COLO829 (cell line): ENCODE measurements at places on chromosomes 2 and 18.

GRCh38 chr2:118530976-118531375, 316.5 kb downstream of the EN1 start:
- DNase-seq = no peak

DNA sequence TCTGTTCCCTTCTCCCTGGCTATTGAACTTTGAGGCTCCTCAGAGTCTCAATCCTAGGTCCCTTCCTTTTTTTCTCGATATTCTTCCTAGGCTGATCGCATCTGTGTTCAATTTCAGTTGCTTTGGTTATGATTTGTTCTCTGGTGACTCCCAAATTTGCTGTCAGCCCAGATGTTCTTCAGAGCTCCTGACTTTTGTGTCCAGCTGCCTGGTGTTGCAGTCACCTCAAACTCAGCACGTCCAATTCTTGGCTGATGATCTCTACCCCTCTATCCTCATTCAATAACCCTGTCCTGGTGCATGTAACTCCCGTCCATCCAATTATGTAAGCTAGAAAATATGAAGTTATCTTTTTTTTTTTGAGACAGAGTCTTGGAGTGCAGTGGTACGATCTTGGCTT, 31.4 kb downstream of the DIS3L2 start:
- DNase-seq = no peak

GRCh38 chr2:217559084-217559483, 443.7 kb downstream of the TNS1 start:
- peak; percentile 94 for DNase-seq

DNA sequence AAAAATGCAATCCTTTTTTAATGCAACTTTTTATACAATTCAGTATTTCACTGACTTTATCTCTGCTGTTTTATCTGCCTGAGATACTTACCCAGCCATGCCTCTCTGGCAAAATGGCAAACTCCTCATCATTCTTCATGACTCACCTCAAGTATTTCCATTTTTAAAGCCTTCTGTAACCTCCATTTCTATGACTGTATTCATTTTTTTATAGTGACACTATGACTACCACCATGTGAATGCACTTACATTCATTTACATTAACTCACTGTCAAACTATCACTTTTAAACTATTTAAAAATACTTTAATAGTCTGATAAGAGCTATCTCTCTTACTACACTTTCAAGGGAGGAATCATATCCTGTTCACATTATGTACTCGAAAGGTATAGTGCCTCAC, 99.4 kb upstream of the SCN7A start:
- DNase-seq = peak; percentile 50

DNA sequence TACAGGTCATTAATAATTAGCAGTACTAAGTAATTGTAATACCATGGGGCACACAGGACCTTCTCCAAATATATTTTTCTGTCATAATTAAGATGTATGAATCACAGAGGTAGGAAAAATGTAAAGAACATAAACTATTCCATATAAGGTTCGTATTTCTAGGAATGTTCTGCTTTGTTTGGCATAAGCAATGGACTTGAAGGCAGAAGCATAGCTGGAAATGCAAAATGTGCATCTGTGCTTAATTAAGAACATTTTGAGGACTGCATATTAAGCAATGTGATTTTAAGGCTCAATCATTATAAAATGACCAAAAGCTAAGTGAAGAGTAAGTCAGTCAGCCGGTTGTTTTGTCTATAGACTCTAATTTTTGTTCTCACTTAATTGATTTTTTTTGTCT, 123.2 kb downstream of the RBM43 start:
- no peak for DNase-seq

GRCh38 chr2:163709270-163709669, 26.5 kb downstream of the FIGN start:
- no peak for DNase-seq

- no peak for DNase-seq
These were observed 235.4 kb downstream of the TXNL1 start for GRCh38 chr18:56402872-56403516.

DNA sequence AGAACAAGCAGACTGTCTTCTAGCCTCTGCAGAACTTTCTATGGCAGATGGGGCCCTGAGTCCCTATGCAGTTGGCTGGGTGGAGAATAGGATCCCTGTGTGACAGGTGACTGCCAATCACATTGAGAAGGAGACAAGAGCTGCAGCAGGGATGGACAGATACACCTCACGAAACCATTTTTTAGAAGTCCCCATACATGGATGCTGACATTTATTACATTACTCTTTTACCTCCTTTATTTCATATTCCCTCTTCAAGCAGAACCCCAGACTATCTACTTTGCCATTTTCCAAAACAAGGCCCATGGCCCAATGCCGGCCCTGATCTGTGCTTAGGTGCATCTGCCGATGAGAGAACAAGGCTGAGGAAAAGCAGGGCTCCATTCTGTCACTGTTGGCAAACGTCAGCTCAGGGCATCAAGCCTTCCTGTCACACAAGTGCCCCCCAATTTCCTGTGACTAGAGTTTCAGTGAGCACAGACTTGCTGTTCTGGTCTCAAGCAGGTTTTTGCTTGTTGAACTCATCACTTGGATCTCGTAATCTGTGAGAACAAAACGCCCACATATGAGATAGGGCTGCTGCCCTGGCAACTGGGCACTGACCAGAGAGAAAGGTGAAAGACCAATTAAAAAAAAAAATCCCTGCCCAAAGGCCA, 35.8 kb downstream of the LOXHD1 start:
- no peak for DNase-seq

GRCh38 chr2:26840937-26841610, 6.9 kb upstream of the DPYSL5 start:
- DNase-seq = no peak

DNA sequence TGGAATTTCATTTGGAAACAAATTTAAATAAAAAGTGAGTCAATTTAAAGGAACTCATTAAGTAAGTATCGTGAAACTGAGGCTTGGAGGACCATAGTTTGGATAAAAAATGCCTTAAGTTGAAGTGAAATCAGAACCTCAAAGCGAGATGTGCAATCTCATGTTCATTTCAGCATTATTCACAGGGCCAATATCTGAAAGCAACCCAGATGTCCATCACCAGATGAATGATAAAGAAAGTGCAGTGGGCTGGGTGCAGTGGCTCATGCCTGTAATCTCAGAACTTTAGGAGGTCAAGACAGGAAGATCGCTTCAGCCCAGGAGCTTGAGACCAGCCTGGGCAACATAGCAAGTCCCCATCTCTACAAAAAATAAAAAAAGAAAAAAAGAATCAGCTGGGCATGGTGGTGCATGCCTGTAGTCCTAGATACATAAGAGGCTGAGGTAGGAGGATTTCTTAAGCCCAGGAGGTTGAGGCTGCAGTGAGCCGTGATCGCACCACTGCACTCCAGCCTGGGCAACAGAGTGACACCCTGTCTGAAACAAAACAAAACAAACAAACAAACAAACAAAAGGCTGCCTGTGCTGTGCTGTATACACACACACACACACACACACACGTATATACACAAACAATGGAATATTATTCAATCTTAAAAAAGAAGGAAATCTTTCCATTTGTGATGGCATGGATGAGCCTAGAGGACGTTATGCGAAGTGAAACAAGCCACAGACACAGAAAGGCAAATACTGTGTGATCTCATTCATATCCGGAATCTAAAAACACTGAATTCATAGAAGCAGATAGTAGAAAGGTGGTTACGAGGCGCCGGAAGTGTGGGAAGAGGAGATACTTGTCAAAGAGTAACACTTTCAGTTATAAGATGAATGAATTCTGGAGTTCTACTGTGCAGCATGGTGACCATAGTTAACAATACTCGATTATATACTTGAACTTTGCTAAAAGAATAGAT, 14.5 kb downstream of the SH3RF3 start:
- DNase-seq = no peak

DNA sequence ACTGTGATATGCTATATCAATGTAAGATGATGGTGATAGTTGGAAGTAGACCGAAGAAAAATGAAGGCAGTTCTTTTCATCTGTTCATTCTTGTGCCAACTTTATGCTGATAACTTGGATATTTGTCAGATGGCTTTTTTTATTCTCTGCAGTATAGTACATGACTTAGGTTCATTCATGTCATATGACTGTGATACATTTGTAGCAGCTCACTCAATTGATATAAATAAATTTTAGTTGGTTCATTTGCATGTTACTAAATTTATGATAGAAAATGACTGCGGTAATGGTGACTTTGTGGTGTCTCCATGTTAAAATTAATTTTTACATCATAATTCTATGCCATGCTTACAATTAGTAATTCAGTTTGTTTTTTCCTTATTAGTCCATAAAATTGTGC, 7.1 kb downstream of the UBXN2A start:
- no peak for DNase-seq

DNA sequence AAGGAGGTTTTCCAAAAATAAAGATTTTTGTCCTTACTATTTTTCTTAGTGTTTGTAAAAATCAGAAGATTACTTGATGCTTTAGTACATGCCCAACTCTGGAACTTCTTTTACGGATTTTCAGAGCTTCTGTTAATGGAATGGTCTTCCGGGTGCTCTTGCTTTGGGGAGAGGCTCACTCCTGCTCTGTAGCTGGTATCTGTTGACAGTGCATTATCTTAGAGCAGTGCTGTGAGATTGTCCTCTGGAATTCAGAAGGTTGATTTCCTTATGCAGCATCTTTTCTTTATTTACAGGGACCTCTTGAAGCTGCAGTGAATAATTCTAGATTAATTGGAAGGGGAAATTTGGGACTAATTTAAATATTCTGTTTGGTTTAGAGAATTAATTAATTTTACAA, 4.6 kb downstream of the MAPRE2 start:
- no peak for DNase-seq

DNA sequence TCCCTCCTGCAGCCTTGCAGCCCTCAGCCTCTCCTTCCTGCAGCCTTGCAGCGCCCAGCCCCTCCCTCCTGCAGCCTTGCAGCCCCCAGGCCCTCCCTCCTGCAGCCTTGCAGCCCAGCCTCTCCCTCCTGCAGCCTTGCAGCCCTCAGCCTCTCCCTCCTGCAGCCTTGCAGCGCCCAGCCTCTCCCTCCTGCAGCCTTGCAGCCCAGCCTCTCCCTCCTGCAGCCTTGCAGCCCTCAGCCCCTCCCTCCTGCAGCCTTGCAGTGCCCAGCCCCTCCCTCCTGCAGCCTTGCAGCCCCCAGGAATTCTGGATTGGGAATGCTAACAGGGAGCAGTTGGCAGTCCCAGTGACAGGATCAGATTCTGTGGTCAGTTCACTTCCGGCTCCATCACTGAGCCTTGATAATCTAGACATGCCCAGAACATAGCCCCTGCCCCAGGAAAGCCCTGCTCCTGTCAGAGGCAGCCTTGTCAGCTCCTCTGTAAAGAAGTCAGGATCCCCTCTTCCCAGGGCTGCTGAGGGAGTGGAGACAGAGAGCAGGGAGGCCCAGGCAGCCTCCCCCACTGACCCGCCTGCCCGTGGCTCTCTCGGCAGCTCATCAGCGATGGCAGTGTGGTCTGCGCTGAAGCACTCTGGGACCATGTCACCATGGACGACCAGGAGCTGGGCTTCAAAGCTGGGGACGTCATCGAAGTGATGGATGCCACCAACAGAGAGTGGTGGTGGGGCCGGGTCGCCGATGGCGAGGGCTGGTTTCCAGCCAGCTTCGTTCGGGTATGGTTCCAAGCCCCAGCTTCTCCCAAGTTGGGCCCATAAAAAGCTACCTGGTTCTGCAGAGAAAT, 54.8 kb downstream of the FAM168B start:
- DNase-seq = no peak

GRCh38 chr18:42072407-42072806, 117.4 kb downstream of the PIK3C3 start:
- DNase-seq = no peak

DNA sequence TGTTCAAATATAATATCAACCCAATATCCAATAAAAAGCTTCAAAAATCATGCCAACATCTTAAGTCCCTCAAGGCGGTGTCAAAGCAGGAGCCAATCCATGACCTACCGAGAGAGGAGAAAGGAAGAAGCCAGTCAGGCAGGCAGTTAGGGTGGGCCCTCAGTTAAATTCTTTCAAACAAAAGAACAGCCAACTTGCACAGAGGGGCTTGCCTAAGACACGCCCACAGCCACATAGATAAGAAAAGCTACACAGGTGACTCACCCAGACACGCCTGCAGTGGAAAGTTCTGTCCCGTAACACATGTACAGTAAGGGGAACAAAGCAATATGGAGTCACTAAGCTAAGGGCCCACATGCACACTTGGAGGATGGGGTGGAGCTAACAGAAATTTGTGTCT, 61.3 kb downstream of the SP110 start:
- no peak for DNase-seq
